GM12864 (cell line): ENCODE measurements at places on chromosomes 3 and 15.

- no peak for DNase-seq
These were observed 28.8 kb downstream of the CYP8B1 start for GRCh38 chr3:42846685-42847522.

GRCh38 chr3:188734395-188734794 is 437.4 kb upstream of the TPRG1 start:
- DNase-seq, result no peak

- no peak for DNase-seq
These were observed 322.4 kb upstream of the SLCO3A1 start for GRCh38 chr15:91530956-91531582.

GRCh38 chr3:188000361-188000861 is 153.5 kb upstream of the LPP start:
- DNase-seq, result no peak

DNA sequence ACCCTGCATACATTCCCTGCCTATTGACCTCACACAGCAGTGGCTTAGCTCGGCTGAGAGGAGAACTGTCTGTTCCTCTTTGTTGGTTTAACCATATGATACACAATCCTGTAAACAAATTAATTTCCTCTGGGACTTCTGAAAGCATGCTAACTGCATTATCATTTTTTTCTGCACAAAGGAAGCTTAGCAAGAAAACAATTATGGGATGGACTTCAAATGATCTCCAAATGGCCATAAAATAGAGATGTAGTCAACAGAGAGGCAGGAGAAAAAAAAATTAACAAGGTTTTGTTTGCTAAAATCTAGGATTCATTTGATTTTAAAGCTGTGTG is 14.4 kb upstream of the TMC3 start:
- no peak for DNase-seq

GRCh38 chr3:156611870-156612494 is 57.1 kb upstream of the SSR3 start:
- DNase-seq, result no peak

GRCh38 chr3:150747886-150748683 is 14.9 kb downstream of the SIAH2 start:
- DNase-seq, result no peak

DNA sequence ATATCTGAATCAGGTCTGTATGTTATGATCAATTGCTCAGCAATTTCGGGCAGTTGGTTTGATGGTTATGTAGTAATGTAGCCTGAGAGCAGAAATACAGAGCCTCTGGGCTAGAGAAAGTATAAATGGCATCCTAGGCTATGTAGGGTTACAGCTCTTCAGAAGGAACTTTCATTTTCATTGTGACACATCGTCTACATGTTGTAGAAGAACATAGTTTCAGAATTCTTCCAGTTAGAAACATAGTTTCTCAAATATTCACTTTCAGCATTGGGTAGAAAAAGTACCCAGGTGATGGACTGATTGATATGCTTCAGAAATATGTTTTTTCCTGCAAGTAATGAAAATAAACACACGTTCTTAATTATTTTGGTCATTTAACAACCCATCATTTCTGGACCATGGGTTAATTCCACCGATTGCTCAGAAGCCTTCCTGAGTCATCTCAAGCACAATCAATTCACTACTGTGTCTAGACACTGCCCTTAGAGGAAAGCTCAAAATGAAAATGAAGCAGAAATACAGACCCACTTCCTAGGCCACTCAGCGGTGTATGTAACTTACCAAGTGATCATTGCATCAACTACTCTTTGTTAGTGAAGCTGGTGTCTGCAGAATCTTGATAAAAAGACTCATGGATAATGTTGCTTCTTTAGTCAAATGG is 88.8 kb upstream of the TSEN2 start:
- DNase-seq, result peak; percentile 37

GRCh38 chr15:43325039-43325684 is 5.2 kb downstream of the LCMT2 start:
- no peak for DNase-seq

- no peak for DNase-seq
These were observed 24.3 kb downstream of the CYP8B1 start for GRCh38 chr3:42851228-42851834.

- no peak for DNase-seq
These were observed 498 bp downstream of the PDE12 start for GRCh38 chr3:57556459-57557084.

DNA sequence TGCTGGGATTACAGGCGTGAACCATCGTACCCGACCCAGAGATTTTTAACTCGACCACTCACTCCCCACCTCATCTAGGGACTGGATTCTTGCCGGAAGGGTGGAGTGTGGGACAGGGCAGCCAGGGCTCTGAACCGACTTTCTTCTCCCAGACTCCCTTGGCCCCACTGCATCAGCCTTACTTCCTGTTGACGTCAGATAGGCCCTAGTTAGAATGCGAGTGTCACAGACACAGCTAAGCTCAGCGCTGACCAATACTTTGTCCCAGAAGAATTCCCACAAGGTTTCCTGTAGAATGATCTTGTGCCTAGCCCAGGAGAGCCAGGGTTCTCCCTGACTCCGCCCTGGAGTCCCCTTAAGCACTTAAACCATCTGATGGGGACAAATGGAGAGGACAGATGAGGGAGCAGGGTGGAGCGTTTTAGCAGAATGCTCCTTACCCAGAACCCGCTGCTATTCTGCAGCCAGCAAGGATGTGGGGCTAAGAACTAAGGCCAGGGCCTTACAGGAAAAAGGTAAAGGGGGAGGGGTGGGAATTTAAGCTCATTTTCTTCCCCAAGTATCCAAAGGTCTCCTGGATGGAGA is 5.8 kb upstream of the TUSC2 start:
- DNase-seq, result no peak
